ENCODE measurements at places on chromosomes 7 and 10.

DNA sequence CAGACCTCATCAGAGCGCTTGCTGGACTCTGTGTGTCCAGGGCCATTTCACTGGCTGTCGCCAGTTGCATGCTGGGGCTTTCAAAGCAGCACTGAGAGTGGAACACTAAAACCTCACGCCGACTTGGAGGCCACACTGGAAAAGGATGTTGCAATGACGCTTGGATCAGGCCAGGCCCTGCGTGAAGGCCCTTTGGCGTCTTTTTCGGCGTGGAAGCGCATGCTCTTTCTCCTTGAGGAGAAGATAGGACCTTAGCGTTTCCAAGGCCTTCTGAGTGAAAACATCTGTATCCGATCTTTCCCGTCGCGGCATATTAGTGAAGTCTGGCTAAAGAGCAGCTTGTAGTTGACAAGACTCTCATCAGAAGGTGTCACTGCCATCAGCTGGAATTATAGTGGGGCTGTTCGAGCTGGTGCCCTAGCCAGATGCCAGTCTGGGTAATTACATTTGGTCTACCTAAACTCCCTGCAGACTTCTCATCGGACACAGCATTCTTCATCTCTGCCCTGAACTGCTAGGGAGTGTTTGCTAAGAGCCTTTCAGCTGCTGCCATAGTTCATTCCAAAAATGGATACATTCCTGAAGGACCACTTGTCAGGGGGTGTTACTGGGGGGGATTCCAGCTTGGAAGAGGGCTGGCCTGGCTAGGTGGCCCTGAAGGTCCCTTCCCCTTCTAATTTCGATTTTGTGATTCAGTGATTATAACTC, 167.7 kb upstream of the TCF7L2 start:
- no peak overlapping the region for H3K4me3 ChIP-seq
- peaks cover 8% of the 10 kb centered on the region for H3K4me1 ChIP-seq
- DNase-seq, result no peak
- no peak overlapping the region for H3K27ac ChIP-seq
- H3K27me3 ChIP-seq, result no peaks in the 10 kb centered on the region

DNA sequence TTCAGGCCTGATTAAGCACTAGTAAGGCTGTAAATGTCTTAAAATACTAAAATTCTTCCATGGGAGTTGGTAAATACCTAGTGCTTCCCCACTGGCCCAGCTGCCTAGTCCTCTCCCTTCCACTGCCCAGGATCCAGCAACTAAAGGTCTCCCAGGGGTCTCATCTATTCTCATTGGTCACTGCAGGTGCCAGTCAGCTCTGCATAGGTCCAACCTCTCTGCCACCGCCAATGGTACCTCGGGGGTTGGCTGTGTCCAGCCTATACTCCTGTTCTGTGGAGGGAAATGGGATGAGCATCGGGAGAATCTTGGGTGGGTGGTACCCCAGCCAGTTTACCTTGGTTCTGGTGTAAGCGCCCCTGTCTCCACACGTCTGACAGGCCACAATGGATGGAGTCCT, 6.1 kb upstream of the CREB5 start:
- H3K27me3 ChIP-seq, result peaks cover 18% of the 10 kb centered on the region
- H3K4me3 ChIP-seq, result no peak overlapping the region
- no peaks in the 10 kb centered on the region for H3K36me3 ChIP-seq
- H3K4me1 ChIP-seq, result peaks cover 30% of the 10 kb centered on the region

GRCh38 chr7:154853063-154853726, 149.7 kb downstream of the PAXIP1 start:
- H3K36me3 ChIP-seq, result no peaks in the 10 kb centered on the region
- no peak for DNase-seq
- no peaks in the 10 kb centered on the region for H3K4me1 ChIP-seq
- no peaks in the 10 kb centered on the region for H3K27me3 ChIP-seq
- H3K27ac ChIP-seq, result no peak overlapping the region
- no peak overlapping the region for H3K4me3 ChIP-seq

GRCh38 chr7:27173956-27174873, at the start of gene HOXA10:
HOXA10 (minus strand) TSS chr7:27174320; CDS start chr7:27174306, 14 bp downstream.
- no peaks in the 10 kb centered on the region for H3K27me3 ChIP-seq
- DNase-seq, result peak; percentile 76
- peaks cover 20% of the 10 kb centered on the region for H3K4me1 ChIP-seq
- peak within 1 kb of the TSS; percentile 54 for H3K4me3 ChIP-seq
- peaks cover 6% of the 10 kb centered on the region for H3K36me3 ChIP-seq

DNA sequence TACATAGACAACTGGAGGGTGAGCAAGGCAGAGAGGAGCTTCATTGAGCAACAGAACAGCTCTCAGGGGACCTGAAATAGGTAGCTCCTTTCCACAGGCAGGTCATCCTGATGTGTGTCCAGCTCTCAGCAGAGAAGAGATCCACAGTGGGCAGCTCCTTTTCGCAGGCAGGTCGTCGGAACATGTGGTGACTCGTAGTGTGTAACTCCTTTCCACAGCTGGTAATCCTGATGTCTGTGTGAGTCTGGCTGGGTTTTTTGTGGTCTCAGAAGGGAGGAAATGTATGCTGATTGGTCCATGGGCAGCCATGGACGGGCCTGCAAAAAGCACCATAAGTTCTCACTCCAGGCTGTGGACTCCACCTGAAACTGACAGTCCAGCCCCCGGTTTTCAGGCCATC, 24.4 kb upstream of the TES start:
- DNase-seq, result no peak
- no peak overlapping the region for H3K4me3 ChIP-seq
- no peaks in the 10 kb centered on the region for H3K4me1 ChIP-seq
- H3K27me3 ChIP-seq, result no peaks in the 10 kb centered on the region
- H3K27ac ChIP-seq, result no peak overlapping the region

GRCh38 chr10:5159126-5159525, 25.8 kb downstream of the AKR1C8 start:
- H3K27ac ChIP-seq, result no peak overlapping the region
- no peaks in the 10 kb centered on the region for H3K36me3 ChIP-seq
- no peaks in the 10 kb centered on the region for H3K27me3 ChIP-seq
- H3K4me1 ChIP-seq, result peaks cover 10% of the 10 kb centered on the region
- H3K4me3 ChIP-seq, result no peak overlapping the region

GRCh38 chr7:69674701-69675182, 76.5 kb downstream of the AUTS2 start:
- H3K36me3 ChIP-seq, result no peaks in the 10 kb centered on the region
